Spleen (tissue), 13 donors: ENCODE measurements at places on chromosomes 4 and X. TPM values are rescaled to one million over a fixed set of nuclear protein-coding genes. Genes with fewer than 3 reads are reported as not detected.

DNA sequence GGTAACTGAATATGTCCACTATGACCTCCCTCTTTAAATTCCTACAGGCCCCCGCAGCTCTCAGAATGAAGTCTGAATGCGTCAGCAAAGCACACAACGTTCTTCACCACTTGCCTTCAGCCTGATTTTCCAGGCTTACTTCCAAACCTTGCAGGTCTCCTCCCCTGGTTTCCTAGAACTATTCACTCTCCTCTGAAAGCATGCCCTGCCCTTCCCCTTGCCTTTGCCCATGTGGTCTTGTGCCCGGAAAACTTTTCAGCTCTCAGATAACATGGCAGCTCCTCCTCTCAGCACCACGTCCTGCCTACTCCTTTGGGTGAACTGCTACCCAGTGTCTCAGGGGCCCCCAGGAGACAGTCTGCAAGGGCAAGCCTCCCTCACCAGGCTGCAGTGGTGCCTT lies 268.5 kb upstream of the LDB2 start:
- no peak overlapping the region for H3K27ac ChIP-seq
- H3K27me3 ChIP-seq = no peaks in the 10 kb centered on the region
- no peaks in the 10 kb centered on the region for H3K36me3 ChIP-seq
- DNase-seq = no peak

- H3K36me3 ChIP-seq = no peaks in the 10 kb centered on the region
- H3K27me3 ChIP-seq = no peaks in the 10 kb centered on the region
- no peak overlapping the region for H3K4me3 ChIP-seq
- no peak overlapping the region for H3K27ac ChIP-seq
- no peaks in the 10 kb centered on the region for H3K4me1 ChIP-seq
These were observed 37.5 kb upstream of the BRS3 start for GRCh38 chrX:136450050-136450830.

GRCh38 chr4:13783800-13784411 lies 156.4 kb upstream of the BOD1L1 start:
- DNase-seq = no peak
- no peaks in the 10 kb centered on the region for H3K4me1 ChIP-seq
- H3K4me3 ChIP-seq = no peak overlapping the region
- H3K27ac ChIP-seq = no peak overlapping the region
- no peaks in the 10 kb centered on the region for H3K36me3 ChIP-seq
- no peaks in the 10 kb centered on the region for H3K27me3 ChIP-seq

DNA sequence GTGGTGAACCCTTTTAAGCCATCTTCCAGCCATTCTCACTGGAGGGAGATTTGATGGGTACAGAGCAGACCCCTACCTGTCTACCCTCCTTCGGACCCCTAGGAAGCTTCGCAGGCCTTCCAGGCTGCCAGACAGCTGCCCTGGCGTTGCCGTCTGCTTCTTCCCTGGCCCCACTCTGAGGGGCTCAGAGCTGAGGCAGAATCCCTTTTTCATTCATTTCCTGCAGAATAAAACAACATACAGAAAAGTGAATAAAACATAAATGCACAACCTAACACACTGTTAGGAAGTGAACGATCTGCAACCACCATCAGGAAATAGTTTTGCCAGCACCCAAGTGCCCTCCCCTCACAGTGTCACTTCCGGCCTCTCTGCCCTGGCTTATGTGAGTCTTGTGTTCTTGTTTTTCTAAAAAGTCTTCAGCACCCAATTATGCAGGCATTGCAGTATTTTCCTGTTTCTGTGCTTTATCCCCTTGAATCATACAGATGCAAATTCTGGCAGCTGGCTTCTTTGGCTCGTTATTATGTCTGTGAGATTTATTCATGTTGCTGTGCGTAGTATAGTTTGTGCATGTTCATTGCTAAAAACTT lies 5.6 kb upstream of the ADD1 start:
- peaks cover 39% of the 10 kb centered on the region for H3K36me3 ChIP-seq
- peak; percentile 94 for DNase-seq
- no peaks in the 10 kb centered on the region for H3K27me3 ChIP-seq
- H3K27ac ChIP-seq = peak overlapping the region; percentile 78
- H3K4me3 ChIP-seq = peak overlapping the region; percentile 17

DNA sequence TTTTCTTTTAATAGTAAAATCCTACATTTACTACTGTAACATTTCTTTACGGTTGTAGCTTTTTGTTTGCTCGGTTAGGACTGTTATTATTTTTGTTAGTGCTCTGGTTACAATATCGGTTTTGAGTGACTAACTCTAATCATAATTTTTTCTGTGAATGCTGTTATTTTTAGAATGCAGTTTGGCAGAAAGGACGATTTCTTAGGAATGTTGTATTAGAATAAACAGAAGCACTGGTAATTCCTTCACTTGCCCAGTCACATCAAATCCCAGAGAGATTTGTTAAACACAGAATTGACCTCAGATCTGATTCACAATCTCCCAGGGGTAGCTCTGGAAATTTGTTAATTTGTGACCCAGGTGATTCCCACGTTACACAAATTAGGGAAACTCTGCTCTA lies 21.7 kb downstream of the DDIT4L start:
- H3K36me3 ChIP-seq = no peaks in the 10 kb centered on the region
- no peak for DNase-seq
- no peaks in the 10 kb centered on the region for H3K4me1 ChIP-seq

GRCh38 chr4:10606483-10607155 lies 77.9 kb downstream of the CLNK start:
- no peak overlapping the region for H3K4me3 ChIP-seq
- no peaks in the 10 kb centered on the region for H3K4me1 ChIP-seq
- no peak overlapping the region for H3K27ac ChIP-seq
- DNase-seq = no peak
- H3K27me3 ChIP-seq = no peaks in the 10 kb centered on the region
- H3K36me3 ChIP-seq = no peaks in the 10 kb centered on the region

DNA sequence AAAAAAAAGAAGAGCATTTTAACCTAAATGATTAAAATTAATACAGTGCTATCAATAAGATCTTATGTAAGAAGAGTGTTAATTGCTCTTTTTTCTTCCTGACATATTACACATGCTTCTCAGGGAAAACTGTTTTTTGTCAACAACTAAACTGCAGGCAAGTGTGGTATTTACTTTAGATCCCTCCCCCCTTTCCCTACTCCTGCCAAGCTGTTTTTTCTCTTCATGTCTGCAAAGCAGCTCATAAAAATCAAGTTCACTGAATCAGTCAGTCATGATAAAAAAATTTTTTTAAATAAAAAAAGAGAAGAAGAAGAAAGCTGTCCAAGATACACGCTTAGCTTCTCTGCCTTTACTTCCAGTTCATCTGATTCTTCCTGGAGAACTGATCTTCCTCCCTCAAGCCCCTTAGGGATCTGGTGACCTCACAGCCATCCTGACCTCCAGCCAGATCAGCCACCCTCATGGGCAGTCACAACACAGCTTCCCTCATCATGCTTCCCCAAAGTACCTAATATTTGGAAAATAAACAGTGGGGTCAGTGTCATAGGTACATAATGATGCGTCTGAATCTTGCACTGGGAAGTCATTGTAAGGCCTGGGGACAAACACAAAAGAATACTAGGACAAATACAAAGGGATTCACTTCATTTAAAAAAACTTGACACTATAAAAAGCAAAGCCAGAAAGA lies 87.0 kb downstream of the ZNF827 start:
- H3K36me3 ChIP-seq = peaks cover 7% of the 10 kb centered on the region
- H3K27me3 ChIP-seq = no peaks in the 10 kb centered on the region
- no peak overlapping the region for H3K27ac ChIP-seq
- peaks cover 5% of the 10 kb centered on the region for H3K4me1 ChIP-seq
- H3K4me3 ChIP-seq = no peak overlapping the region

DNA sequence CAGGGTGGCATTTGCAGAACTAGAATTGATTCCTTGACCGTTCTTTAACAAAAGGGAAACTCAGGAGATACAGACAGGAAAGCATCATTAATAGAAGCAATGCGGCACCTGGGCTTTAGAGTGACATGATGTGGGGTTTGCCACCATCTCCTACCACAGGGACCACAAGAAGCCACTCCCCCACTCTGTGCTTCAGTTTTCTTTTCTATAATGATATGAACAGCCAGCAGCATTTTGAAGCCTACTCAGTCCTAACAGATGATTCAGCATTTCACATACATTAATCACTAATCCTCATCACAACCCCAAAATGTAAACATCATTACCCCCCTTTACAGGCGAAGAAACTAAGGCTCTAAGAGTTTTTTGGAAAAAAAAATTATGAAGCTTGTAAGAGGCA lies 22.9 kb downstream of the CCDC149 start:
- no peaks in the 10 kb centered on the region for H3K36me3 ChIP-seq
- no peaks in the 10 kb centered on the region for H3K4me1 ChIP-seq
- no peak overlapping the region for H3K27ac ChIP-seq
- DNase-seq = no peak
- H3K4me3 ChIP-seq = no peak overlapping the region

The TNIP3 gene
- total RNA-seq = 1.5 TPM

DNA sequence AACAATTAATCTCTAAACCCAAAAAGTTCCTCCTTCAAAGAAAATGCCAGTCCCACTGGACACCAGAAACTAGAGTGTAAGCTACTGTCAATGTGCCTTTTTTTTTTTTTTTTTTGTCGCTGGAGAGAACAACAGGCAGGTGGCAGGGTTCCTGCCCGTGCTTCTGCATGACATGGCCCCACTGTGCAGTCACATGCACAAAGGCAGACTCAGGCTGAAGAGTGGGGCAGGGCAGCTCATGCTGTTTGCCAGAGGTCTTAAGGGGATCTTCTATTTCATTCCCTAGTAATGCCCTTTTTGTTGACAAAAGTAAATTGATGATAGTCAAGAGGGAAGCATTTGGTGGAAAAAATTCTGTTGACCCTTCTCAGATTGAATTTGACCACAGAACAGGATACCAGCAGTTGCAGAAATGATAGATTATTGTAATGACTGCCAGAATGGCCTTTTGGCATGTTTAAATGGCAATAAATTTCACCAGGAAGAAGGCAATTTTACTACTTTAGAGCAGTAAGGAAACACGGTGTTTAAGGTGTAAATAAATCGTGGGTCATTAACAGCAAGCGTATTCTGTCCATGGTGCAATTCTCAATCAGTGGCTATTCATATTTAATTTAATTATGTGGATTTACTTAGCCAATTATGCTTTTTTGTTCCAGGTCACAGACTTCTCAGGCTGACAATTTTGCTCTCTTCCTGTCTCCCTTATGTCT lies 80.9 kb downstream of the NKX6-1 start:
- no peaks in the 10 kb centered on the region for H3K36me3 ChIP-seq
- H3K4me3 ChIP-seq = no peak overlapping the region
- no peaks in the 10 kb centered on the region for H3K27me3 ChIP-seq
- DNase-seq = no peak
- H3K4me1 ChIP-seq = no peaks in the 10 kb centered on the region

DNA sequence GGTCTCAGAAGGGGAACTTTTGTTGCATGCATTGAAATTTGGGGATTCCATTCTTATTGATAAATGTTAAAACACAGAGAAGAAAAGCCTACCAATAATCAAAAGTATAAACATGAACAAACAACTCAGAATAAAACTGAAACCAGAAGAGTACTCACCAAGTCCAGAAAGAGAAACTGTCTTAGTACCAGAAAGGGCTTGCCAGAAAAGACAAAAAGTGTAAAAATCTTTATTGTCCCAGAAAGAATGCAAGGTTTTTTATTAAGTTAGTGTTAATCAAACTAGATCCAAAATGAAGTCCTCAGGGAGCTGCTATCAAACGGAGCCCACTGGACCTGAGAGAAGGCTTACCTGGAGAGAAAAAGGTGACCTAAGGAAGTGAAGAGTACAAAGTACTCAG lies 897.5 kb downstream of the PCDH7 start:
- H3K27me3 ChIP-seq = no peaks in the 10 kb centered on the region
- no peaks in the 10 kb centered on the region for H3K4me1 ChIP-seq
- no peak overlapping the region for H3K27ac ChIP-seq
- no peak overlapping the region for H3K4me3 ChIP-seq
- H3K36me3 ChIP-seq = no peaks in the 10 kb centered on the region

The CCNA2 gene
- 9.6 TPM for total RNA-seq

GRCh38 chrX:39396358-39396995 lies 595.2 kb downstream of the MID1IP1 start:
- H3K4me1 ChIP-seq = no peaks in the 10 kb centered on the region
- H3K4me3 ChIP-seq = no peak overlapping the region
- no peaks in the 10 kb centered on the region for H3K36me3 ChIP-seq

The SH3RF1 gene
- total RNA-seq = 8.6 TPM

- H3K27me3 ChIP-seq = no peaks in the 10 kb centered on the region
- no peak overlapping the region for H3K4me3 ChIP-seq
- H3K4me1 ChIP-seq = no peaks in the 10 kb centered on the region
- H3K36me3 ChIP-seq = no peaks in the 10 kb centered on the region
- H3K27ac ChIP-seq = no peak overlapping the region
These were observed 2236.0 kb upstream of the AGA start for GRCh38 chr4:179678093-179678814.

DNA sequence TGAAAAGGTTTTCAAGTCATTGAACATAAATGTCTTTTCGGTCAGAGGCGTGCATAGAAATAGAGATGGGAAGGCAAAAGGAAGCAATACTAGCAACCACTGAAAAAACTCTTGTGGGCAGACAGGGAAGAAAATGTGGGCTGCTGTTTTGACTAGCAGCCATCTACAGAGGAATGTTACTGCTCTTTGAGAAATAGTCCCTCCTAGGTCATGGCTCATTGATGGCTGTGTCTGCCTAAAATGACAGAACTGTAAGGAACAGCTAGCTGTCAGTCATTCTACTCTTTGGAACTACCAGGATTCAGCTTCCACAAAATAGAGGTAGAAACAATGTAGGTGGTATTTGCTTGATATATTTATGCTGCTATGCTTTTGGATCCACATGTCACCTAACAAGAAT lies 26.9 kb upstream of the TMPRSS11B start:
- no peak for DNase-seq
- H3K27ac ChIP-seq = no peak overlapping the region
- H3K36me3 ChIP-seq = no peaks in the 10 kb centered on the region
- H3K4me1 ChIP-seq = peaks cover 5% of the 10 kb centered on the region
- no peaks in the 10 kb centered on the region for H3K27me3 ChIP-seq
- H3K4me3 ChIP-seq = no peak overlapping the region

The ERCC6L gene
- total RNA-seq = 0.74 TPM

The EGFL6 gene
- total RNA-seq = not detected

The LIMCH1 gene
- total RNA-seq = 295 TPM

DNA sequence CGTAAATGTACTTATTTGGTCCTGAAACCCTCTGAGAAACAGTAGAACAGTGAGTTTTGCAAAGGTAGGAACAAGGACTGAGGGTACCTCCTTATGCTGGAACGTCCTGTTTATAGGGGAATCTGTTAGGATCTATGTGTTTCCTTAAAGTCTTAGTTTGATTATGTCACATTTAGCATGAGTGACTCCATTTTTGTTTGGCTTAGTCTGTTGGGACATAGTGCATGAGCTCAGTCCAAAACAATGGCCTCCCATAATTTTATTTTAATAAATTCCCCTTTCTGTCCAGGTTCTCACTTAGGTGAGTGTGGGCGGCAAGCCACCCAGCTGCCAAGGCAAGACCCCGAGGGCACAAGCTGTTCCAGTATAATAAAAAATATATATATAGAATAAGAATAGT lies 27.7 kb downstream of the HTT-AS start:
- peaks cover 44% of the 10 kb centered on the region for H3K4me1 ChIP-seq
- no peaks in the 10 kb centered on the region for H3K27me3 ChIP-seq
- H3K4me3 ChIP-seq = no peak overlapping the region
- H3K36me3 ChIP-seq = no peaks in the 10 kb centered on the region
- peak overlapping the region; percentile 80 for H3K27ac ChIP-seq
